ENCODE measurements at places on chromosomes 3 and 15. TPM values are rescaled to one million over a fixed set of nuclear protein-coding genes. Genes with fewer than 3 reads are reported as not detected.

Gene GRIP2
- 0.52 TPM for total RNA-seq

Gene CCR9
- not detected for total RNA-seq

Gene COL6A6
- total RNA-seq: not detected

Gene CHRD
- 0.15 TPM for total RNA-seq

Gene TM4SF18
- total RNA-seq: 39.5 TPM

Data from A549 treated with ZK216348 at 1 μM for 4 hours (cell line).